H9 (cell line): ENCODE measurements at places on chromosomes 16 and 17. TPM values are rescaled to one million over a fixed set of nuclear protein-coding genes. Genes with fewer than 3 reads are reported as not detected.

Gene KIF1C
- total RNA-seq, result 85.6 and 87.3 TPM in 2 replicates

Gene KRTAP4-3
- not detected in 2 replicates for total RNA-seq

Gene CAPNS2
- total RNA-seq, result 0.29 TPM in 1 of 2 replicates, not detected in the other

Gene XAF1
- total RNA-seq, result not detected in 2 replicates

Gene P2RX5
- total RNA-seq, result 4.2 and 4.7 TPM in 2 replicates

DNA sequence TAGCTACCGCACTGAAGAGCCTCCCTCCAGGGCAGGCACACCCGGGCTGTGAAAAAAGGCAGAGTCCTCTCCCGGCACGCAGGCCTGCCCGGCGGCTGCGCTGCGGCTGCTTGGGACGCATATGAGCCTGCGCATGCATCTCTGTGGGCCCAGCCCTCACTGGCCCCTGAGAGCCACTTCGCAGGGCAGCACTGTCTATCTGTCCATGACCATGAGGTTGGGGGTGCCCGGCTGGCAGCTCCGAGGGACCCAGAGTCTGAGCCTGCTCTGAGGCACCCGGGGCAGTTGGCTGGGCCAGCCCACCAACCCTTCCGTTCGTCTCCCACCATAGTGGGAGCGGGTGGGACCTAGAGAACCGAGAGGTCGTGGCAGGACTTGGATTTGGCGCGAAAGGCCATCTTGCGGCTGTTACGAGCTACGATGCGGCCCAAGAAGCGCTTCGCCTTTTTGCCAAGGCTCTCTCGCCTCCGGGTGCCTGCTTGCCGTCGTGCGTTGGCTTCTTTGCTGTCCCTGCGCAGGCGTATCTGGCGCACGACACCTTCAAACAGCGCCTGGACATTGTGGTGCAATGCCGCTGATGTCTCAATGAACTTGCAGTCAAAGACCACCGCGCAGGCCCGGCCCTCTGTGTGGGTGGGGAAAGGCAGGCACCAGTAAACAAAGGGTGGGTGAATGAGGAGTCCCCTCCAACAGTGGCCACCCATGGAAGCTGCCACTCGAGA is 3.2 kb upstream of the CDH16 start:
- DNase-seq, result no peak
- H3K4me1 ChIP-seq, result no peaks in the 10 kb centered on the region
- H3K27ac ChIP-seq, result no peak overlapping the region
- no peaks in the 10 kb centered on the region for H3K36me3 ChIP-seq

DNA sequence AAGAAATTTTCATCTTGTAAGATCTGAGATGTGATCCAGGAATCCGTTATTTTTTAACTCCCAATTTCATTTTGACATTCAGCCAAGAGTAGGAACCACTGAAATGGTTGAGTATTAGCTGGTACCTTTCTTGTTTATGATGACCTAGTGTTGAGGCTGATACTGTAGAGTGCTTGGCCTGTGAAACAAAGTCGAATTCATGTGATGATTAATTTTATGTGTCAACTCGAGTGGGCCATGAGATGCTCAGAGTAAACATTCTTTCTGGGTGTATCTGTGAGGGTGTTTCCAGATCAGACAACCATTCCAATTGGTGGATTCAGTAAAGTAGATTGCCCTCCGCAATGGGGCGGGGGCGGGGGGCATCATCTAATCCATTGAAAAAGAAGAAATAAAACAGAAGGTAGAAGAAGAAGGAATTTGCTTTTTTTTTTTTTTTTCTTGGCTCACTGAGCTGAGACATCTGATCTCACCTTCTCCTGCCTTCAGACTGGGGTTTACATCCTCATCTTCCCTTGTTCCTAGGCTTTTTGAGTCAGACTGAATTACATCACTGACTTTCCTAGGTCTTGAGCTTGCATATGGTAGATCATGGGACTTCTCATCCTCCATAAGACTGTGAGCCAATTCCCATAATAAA is 264.6 kb upstream of the KCNJ16 start:
- no peaks in the 10 kb centered on the region for H3K27me3 ChIP-seq
- no peak overlapping the region for H3K4me3 ChIP-seq
- no peaks in the 10 kb centered on the region for H3K36me3 ChIP-seq
- no peak for DNase-seq

DNA sequence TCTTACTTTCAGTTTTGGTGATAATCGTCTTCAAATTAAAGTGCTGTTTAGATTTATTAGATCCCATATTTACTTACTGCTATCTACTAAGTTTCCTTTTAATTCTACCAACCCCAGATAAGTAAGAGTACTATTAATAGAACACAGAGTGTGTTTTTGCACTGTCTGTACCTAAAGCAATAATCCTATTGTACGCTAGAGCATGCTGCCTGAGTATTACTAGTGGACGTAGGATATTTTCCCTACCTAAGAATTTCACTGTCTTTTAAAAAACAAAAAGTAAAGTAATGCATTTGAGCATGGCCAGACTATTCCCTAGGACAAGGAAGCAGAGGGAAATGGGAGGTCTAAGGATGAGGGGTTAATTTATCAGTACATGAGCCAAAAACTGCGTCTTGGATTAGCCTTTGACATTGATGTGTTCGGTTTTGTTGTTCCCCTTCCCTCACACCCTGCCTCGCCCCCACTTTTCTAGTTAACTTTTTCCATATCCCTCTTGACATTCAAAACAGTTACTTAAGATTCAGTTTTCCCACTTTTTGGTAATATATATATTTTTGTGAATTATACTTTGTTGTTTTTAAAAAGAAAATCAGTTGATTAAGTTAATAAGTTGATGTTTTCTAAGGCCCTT is 56.8 kb downstream of the HLF start:
- no peaks in the 10 kb centered on the region for H3K27me3 ChIP-seq
- no peaks in the 10 kb centered on the region for H3K4me1 ChIP-seq
- no peaks in the 10 kb centered on the region for H3K36me3 ChIP-seq
- no peak overlapping the region for H3K4me3 ChIP-seq
- no peak overlapping the region for H3K27ac ChIP-seq
- no peak for DNase-seq

DNA sequence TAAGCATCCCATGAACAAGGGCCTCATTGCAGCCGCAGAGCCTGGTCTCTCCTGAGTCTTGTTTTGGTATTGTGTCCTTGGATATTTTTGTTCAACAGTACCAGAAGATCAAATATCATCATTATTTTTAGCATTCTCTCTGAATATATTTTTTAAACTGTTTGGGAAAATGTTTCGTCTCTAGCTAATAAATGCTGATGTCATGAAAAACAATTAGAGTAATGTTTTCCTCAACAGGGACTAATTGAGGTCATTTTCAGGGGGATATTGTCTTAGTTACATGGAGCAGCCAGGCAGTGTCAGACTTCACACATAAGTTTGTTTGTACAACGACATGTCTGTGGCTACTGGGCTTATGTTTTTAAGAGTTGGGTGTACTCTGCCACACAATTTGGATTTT is 805.3 kb upstream of the SOX9 start:
- H3K27me3 ChIP-seq, result no peaks in the 10 kb centered on the region
- no peak overlapping the region for H3K27ac ChIP-seq
- no peak overlapping the region for H3K4me3 ChIP-seq
- H3K4me1 ChIP-seq, result no peaks in the 10 kb centered on the region

DNA sequence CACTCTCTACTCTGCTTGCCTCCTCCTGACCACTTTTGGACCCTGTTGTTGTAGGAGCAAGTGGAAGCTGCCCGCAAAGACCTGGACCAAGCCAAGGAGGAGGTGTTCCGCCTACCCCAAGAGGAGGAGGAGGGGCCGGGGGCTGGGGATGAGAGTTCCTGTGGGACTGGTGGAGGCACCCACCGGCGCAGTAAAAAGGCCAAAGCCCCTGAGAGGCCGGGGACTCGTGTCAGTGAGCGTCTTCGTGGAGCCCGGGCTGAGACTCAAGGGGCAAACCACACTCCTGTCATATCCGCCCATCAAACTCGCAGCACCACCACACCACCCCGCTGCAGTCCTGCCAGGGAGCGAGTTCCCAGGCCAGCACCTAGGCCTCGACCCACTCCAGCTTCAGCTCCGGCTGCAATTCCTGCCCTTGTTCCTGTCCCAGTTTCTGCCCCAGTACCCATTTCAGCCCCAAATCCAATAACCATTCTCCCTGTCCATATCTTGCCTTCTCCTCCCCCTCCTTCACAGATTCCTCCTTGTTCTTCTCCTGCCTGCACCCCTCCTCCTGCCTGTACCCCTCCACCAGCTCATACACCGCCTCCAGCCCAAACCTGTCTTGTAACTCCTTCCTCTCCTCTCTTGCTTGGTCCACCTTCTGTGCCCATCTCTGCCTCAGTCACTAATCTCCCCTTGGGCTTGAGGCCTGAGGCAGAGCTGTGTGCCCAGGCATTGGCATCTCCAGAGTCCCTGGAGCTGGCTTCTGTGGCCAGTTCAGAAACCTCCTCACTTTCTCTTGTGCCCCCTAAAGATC is 11.0 kb upstream of the PHKG2 start:
- H3K4me3 ChIP-seq, result no peak overlapping the region
- H3K27ac ChIP-seq, result no peak overlapping the region
- no peaks in the 10 kb centered on the region for H3K4me1 ChIP-seq
- no peaks in the 10 kb centered on the region for H3K27me3 ChIP-seq
- DNase-seq, result no peak

DNA sequence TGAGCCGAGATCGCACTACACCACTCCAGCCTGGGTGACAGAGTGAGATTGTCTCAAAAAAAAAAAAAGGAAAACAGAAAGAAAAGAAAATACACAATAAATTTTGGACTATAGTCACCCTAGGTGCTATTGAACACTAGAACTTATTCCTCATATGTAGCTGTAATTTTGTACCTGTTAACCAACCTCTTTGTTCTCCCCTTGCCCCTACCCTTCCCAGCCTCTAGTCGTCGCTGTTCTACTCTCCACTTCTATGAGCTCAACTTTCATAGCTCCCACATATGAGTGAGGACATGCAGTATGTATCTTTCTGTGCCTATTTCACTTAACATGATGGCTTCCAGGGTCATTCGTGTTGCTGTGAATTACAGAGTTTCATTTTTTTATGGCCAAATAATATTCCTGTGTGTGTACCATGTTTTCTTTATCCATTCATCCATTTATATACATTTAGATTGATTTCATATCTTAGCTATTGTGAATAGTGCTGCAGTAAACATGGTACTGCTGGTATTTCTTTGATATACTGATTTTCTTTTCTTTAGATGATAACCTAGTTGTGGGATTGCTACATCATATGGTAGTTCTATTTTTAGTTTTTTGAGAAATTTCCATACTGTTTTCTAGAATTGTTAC is 28.3 kb downstream of the VPS35L start:
- H3K27ac ChIP-seq, result no peak overlapping the region
- peaks cover 44% of the 10 kb centered on the region for H3K36me3 ChIP-seq
- no peak for DNase-seq
- H3K27me3 ChIP-seq, result no peaks in the 10 kb centered on the region
- no peaks in the 10 kb centered on the region for H3K4me1 ChIP-seq
- H3K4me3 ChIP-seq, result no peak overlapping the region

DNA sequence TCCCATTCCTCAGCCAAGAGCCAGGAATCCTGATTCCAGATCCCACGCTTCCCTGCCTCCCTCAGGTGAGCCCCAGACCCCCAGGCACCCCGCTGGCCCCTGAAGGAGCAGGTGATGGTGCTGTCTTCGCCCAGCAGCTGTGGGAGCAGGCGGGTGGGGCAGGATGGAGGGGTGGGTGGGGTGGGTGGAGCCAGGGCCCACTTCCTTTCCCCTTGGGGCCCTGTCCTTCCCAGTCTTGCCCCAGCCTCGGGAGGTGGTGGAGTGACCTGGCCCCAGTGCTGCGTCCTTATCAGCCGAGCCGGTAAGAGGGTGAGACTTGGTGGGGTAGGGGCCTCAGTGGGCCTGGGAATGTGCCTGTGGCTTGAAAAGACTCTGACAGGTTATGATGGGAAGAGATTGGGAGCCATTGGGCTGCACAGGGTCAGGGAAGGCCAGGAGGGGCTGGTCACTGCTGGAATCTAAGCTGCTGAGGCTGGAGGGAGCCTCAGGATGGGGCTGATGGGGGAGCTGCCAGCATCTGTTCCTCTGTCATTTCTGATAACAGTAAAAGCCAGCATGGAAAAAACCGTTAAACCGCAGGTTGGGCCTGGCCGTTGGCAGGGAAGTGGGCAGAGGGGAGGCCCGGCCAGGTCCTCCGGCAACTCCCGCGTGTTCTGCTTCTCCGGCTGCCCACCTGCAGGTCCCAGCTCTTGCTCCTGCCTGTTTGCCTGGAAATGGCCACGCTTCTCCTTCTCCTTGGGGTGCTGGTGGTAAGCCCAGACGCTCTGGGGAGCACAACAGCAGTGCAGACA is at the start of gene SPN:
TSS of gene SPN (plus strand) at position 232 of the 791 bp plus-strand sequence. CDS start at position 714, 482 bp downstream.
- H3K4me3 ChIP-seq, result no peak within 1 kb of the TSS
- no peak within 1 kb of the TSS for H3K27ac ChIP-seq
- H3K36me3 ChIP-seq, result no peaks in the 10 kb centered on the region; the same call in 2 of the 3 replicates
- no peaks in the 10 kb centered on the region; the same call in 1 of the 2 replicates for H3K27me3 ChIP-seq
- DNase-seq, result no peak

DNA sequence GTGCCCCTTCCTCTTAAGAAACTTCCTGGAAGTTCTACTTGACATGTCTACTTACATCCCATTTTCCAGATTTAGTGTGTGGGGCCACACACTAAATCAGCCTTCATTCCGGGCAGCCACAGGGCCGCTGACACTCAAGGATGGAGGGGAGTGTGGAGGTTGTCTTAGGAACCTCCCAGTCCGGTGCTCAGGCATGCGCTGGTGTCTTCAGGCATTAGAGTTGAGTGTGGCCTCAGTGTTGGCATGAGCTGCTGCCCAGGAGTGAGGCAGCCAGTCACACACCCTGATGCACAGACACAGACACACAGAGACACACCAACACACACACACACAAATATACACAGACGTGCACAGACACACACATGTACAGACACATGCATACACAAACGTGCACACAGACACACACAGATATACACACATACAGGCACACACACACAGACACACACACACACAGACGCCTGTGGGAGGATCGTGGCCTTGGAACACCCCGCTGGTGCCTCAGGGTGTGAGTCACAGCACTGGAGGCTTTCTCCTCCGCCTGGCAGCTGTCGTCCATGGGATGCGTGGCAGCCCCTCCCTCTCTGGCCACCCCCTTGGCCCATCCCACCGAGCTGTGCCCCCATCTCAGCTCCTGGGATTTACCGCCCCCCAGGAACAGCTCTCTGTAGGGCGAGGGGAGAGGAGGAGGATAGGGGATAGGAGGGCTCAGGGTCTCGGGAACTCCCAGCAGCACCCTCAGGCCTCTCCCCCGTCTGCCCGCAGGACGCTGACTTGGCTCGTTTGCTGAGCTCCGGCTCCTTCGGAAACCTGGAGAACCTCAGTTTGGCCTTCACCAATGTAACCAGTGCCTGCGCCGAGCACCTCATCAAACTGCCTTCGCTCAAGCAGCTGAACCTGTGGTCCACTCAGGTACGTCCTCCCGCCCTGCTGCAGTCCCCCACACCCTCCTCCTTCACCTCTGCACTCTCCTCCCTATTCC is 75.6 kb upstream of the PLCG2 start:
- no peak overlapping the region for H3K27ac ChIP-seq
- no peak for DNase-seq
- peaks cover 63% of the 10 kb centered on the region for H3K36me3 ChIP-seq
- no peak overlapping the region for H3K4me3 ChIP-seq
